Thymus (tissue), 14 donors: ENCODE measurements at places on chromosomes 3 and 15. TPM values are rescaled to one million over a fixed set of nuclear protein-coding genes. Genes with fewer than 3 reads are reported as not detected.

GRCh38 chr15:40241269-40242212 lies 2.7 kb downstream of the PAK6 start:
- H3K4me3 ChIP-seq, result no peak overlapping the region
- H3K4me1 ChIP-seq, result peaks cover 7% of the 10 kb centered on the region
- no peak for DNase-seq

DNA sequence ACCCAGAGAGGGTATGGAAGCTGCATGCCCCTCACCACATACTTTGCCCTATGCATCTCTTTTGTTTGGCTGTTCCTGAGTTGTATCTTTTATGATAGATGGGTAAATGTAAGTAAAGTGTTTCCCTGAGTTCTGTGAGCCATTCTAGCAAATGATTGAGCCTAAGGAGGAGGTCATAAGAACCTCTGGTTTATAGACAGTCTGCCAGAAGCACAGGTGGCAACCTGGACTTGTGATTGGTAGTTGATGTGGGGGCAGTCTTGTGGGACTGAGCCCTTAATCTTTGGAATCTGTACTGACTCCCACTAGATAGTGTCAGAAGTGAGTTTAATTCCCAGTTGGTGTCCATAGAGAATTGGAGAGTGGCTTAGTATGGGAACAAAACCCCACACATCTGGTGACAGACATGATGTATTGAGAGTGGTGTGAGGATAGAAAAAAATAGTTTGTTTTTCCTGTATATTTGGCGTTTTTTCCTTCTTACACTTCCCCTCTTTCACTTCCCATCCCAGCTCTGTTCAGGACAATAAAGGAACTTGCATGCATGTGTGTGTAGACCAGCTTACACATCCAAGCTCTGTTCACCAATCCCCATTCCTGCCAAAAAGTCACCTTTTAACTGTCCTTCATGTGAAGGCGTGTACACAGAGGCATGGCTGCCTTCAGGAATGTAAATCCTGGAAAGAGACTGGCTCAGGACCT lies 38.1 kb upstream of the SPPL2A start:
- H3K4me1 ChIP-seq, result no peaks in the 10 kb centered on the region
- DNase-seq, result no peak
- H3K36me3 ChIP-seq, result no peaks in the 10 kb centered on the region
- no peak overlapping the region for H3K27ac ChIP-seq
- no peaks in the 10 kb centered on the region for H3K27me3 ChIP-seq

DNA sequence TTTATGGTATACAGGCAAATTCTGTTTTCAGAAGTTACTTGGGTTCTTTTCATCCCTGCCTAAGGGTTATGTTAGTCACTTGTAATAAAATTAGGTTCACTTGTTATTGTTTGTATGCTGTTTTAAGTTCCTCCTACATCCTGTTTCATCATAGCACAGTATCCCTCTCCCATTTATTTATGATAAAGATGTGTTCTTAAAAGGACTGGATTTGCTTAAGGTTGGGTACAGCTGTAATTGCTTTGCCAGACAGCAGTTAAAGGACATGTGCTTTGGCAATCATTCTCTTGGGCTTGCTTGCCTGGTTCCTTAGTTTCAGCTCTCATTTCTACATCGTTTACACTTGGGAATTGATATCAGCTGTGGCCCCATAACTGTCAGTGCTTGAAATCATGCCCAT lies 11.7 kb downstream of the ATP2C1 start:
- H3K4me1 ChIP-seq, result no peaks in the 10 kb centered on the region
- no peaks in the 10 kb centered on the region for H3K36me3 ChIP-seq
- no peak overlapping the region for H3K4me3 ChIP-seq
- no peaks in the 10 kb centered on the region for H3K27me3 ChIP-seq

GRCh38 chr3:134239538-134239937 lies 11.1 kb downstream of the RYK start:
- peaks cover 3% of the 10 kb centered on the region for H3K4me1 ChIP-seq
- no peaks in the 10 kb centered on the region for H3K27me3 ChIP-seq
- DNase-seq, result no peak
- no peak overlapping the region for H3K27ac ChIP-seq
- no peak overlapping the region for H3K4me3 ChIP-seq

- H3K27me3 ChIP-seq, result no peaks in the 10 kb centered on the region
- H3K36me3 ChIP-seq, result peaks cover 44% of the 10 kb centered on the region
- no peak overlapping the region for H3K4me3 ChIP-seq
- no peaks in the 10 kb centered on the region for H3K4me1 ChIP-seq
- DNase-seq, result no peak
These were observed 9.2 kb downstream of the CCDC14 start for GRCh38 chr3:123951522-123952447.

DNA sequence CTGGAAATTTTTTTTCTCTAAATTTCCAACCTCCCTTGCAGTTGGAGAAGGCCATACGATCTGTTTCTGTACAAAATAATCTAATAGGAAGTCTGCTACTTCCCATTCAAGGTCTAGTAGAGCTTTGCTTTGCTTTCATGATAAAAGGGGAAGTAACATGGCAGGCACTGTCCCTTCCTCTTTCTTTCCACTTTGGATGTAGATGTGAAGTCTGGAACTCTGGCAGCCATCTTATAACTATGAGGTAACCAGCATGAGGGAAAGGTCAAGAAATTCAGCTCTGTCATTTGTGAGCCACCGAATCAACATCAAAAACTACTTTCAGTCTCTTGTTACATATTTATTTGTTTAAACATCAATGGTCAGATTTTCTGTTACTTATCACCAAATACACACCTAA lies 156.3 kb downstream of the MTHFS start:
- H3K36me3 ChIP-seq, result no peaks in the 10 kb centered on the region
- H3K4me3 ChIP-seq, result no peak overlapping the region
- no peak overlapping the region for H3K27ac ChIP-seq
- DNase-seq, result no peak
- no peaks in the 10 kb centered on the region for H3K4me1 ChIP-seq

DNA sequence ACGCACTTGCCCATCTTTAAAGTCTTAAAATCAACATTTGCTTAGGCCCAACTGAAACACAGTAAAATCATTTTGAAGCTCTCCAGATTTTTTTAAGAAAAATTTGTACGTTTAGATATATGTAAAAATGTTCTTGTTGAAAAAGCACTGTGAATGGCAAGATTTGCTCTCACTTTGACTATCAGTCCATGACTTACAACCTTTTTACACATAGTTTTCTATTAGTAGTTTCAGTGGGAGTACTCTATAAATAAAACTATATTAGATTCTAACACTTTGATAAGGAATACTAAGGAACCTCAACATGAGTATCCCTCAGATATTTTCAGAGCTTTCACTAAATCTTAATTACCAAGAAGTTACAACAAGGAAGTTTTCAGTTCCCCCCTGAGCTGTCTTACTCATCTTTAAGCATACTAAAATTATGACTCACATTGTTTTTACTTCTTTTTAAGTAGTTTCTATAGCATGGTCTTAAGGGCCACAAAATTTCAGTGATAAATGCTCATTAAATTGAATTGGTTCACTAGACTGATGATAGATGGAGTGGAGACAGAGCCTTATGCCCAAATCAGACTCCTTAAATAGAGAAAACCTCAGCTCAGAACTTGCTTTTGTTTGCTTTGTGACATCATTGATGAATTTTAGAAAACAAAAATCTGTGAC lies 31.6 kb upstream of the RAP2B start:
- no peak overlapping the region for H3K4me3 ChIP-seq
- DNase-seq, result no peak
- H3K4me1 ChIP-seq, result no peaks in the 10 kb centered on the region
- no peaks in the 10 kb centered on the region for H3K36me3 ChIP-seq

DNA sequence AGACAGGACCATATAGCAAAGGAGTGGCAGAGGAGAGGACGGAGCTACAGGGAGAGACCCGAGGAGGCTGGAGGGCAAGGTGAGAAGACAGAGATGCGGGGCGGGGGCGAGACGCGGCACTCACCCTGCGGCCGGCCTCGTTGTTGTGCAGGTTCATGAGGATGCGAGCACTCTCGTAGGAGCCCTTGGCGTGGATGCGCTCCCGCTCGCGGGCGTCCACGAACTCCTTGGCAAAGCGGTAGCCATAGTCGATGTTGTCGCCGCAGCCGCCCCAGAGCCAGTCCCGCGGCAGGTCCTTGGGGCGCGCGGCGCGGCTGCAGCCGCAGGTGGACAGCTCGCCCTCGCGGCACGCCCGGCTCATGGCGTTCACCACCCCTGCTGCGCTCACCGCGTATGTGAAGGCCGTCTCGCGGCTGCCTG lies 12.9 kb downstream of the WNT5A start:
- no peak overlapping the region for H3K4me3 ChIP-seq
- DNase-seq, result no peak
- H3K27me3 ChIP-seq, result peaks cover 41% of the 10 kb centered on the region

GRCh38 chr3:29454161-29454611 lies 173.3 kb downstream of the RBMS3 start:
- no peak overlapping the region for H3K4me3 ChIP-seq
- DNase-seq, result no peak
- H3K27me3 ChIP-seq, result no peaks in the 10 kb centered on the region
- H3K36me3 ChIP-seq, result no peaks in the 10 kb centered on the region
- H3K4me1 ChIP-seq, result peaks cover 5% of the 10 kb centered on the region

GRCh38 chr3:108416111-108416869 lies 94.1 kb downstream of the MYH15 start:
- no peak for DNase-seq
- H3K4me3 ChIP-seq, result no peak overlapping the region
- no peaks in the 10 kb centered on the region for H3K27me3 ChIP-seq
- H3K36me3 ChIP-seq, result no peaks in the 10 kb centered on the region
- H3K4me1 ChIP-seq, result no peaks in the 10 kb centered on the region

DNA sequence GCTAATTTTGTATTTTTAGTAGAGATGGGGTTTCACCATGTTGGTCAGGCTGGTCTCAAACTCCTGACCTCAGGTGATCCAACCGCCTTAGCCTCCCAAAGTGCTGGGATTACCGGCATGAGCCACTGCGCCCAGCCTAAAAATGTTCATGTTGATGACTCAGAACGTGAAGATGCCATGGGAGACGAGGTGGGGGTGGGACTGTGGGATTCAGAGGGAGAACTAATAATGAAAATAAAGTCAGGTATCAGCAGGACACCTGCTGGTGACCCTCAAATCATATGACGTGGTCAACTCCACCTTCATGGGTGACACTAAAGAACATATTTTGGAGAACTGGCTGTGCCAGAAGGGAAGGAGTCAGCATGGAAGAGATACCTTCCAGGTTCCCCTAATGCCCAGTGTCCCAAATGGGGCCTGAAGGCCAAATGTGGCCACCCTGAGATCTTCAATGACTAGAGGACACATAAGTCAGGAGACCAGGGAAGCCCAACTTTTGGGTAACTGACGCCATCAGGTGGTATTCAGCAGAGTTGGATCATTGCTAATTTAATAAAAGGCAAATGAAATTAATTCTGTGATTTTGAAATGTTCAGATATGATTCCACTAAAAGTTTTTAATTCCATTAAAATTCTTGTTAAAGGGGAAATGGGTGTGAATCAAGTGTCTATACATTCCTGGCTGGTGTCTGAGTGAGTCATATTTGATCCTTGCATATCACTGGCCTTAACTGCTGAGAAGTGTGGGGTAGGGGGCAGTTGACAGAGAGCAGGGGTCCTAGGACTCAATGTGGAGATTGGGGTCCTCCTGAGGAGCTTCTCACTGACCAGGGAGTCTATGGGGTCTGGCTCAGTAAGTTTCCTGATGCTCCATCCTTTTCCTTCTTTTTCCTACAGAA lies 88.6 kb upstream of the GSK3B start:
- H3K27ac ChIP-seq, result no peak overlapping the region
- no peaks in the 10 kb centered on the region for H3K36me3 ChIP-seq
- no peaks in the 10 kb centered on the region for H3K27me3 ChIP-seq
- H3K4me1 ChIP-seq, result no peaks in the 10 kb centered on the region

DNA sequence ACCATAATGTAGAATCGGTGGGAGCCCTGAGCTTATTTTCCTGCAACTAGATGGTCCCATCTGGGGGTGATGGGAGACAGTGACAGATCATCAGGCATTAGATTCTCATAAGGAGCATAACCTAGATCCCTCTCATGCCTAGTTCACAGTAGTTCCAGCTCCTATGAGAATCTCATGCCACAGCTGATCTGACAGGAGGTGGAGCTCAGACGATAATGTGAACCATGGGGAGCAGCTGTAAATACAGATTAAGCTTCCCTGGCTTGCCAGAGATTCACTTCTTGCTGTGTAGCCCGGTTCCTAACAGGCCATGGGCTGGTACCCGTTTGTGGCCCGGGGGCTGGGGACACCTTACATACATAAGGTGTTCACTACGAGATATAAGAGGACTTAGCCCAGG lies 67.5 kb upstream of the LRRFIP2 start:
- no peaks in the 10 kb centered on the region for H3K36me3 ChIP-seq
- no peak overlapping the region for H3K27ac ChIP-seq
- peaks cover 4% of the 10 kb centered on the region for H3K4me1 ChIP-seq
- DNase-seq, result no peak
- H3K4me3 ChIP-seq, result no peak overlapping the region
- no peaks in the 10 kb centered on the region for H3K27me3 ChIP-seq

DNA sequence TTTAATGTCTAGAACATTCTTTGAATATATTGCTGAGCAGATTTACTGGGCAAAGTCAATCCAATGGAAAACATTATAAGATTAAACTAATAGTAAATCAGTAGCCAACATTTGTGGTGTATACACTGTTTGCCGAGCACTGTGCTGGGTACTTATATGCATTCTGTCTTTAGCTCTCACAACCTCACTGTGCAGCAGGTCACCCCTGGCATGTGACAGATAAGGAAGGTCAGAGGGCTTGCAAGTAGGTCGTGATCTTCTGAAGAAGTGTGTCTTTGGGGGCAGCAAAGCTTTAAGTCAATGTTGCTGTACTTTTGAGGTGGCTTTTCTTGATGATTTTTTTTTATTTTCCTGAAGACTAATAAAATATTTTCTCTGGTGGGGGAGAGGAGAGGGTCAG lies 62.2 kb downstream of the TCAIM start:
- H3K4me1 ChIP-seq, result no peaks in the 10 kb centered on the region
- H3K27ac ChIP-seq, result no peak overlapping the region
- H3K4me3 ChIP-seq, result no peak overlapping the region
- H3K36me3 ChIP-seq, result no peaks in the 10 kb centered on the region
- DNase-seq, result no peak
- no peaks in the 10 kb centered on the region for H3K27me3 ChIP-seq

DNA sequence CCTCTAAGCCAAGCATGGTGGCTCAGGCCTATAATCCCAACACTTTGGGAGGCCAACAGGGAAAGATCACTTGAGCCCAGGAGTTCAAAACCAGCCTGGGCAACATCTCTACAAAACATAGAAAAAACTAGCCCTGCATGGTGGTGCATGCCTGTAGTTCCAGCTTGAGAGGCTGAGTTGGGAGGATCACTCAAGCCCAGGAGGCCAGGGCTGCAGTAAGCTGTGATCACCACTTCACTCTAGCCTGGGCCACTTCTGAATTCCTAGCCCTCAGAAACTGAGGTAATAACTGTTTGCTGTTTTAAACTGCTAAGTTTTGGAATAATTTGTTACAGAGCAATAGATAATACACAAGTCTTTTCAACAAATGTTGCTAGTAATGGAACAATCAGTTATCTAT lies 16.4 kb downstream of the IP6K1 start:
- H3K4me3 ChIP-seq, result no peak overlapping the region
- DNase-seq, result no peak
- peaks cover 10% of the 10 kb centered on the region for H3K36me3 ChIP-seq
- no peak overlapping the region for H3K27ac ChIP-seq

- no peak for DNase-seq
- peaks cover 14% of the 10 kb centered on the region for H3K4me1 ChIP-seq
- H3K27ac ChIP-seq, result no peak overlapping the region
- no peaks in the 10 kb centered on the region for H3K36me3 ChIP-seq
- H3K27me3 ChIP-seq, result no peaks in the 10 kb centered on the region
These were observed 118.5 kb downstream of the MYLK start for GRCh38 chr3:123765475-123766128.

The ITPKA gene
- total RNA-seq, result 0.24 TPM

The PLA2G4B gene
- 1.9 TPM for total RNA-seq

The REC114 gene
- 0.09 TPM for total RNA-seq

The MESP2 gene
- 0.19 TPM for total RNA-seq

The MORC1 gene
- total RNA-seq, result 0.05 TPM

The PRR23B gene
- not detected for total RNA-seq

The KLHL40 gene
- 0.14 TPM for total RNA-seq
